GM20000 (cell line): ENCODE measurements at places on chromosomes 7 and 10.

GRCh38 chr7:78172267-78172757 lies 373.7 kb downstream of the PHTF2 start:
- DNase-seq = no peak

DNA sequence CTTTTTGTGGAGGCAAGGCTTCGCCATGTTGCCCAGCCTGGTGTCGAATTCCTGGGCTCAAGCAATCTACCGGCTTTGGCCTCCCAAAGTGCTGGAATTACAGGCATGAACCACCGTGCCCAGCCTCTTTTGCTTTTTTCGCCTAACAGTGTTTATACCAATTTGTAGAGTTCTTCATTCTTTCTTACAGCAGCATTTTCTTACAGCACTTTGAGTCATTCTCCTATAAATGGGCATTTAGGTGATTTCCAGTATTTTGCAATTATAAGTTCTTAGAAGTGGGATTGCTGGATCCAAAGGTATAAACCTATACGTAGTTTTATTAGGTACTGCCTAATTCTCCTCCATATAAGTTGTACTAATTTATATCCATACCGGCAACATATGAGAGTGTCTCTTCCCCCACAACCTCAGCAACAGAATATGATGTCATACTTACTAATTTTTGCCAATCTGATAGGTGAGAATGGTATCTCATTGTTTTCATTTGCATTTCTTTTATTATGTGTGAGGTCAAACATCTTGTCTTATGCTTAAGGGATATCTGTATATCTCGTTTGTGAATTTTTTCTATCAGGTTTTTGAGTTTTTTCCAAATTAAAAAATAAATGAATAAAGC lies 39.1 kb downstream of the SUFU start:
- no peak for DNase-seq

GRCh38 chr10:96275685-96276418 lies 4.5 kb upstream of the BLNK start:
- no peak for DNase-seq

DNA sequence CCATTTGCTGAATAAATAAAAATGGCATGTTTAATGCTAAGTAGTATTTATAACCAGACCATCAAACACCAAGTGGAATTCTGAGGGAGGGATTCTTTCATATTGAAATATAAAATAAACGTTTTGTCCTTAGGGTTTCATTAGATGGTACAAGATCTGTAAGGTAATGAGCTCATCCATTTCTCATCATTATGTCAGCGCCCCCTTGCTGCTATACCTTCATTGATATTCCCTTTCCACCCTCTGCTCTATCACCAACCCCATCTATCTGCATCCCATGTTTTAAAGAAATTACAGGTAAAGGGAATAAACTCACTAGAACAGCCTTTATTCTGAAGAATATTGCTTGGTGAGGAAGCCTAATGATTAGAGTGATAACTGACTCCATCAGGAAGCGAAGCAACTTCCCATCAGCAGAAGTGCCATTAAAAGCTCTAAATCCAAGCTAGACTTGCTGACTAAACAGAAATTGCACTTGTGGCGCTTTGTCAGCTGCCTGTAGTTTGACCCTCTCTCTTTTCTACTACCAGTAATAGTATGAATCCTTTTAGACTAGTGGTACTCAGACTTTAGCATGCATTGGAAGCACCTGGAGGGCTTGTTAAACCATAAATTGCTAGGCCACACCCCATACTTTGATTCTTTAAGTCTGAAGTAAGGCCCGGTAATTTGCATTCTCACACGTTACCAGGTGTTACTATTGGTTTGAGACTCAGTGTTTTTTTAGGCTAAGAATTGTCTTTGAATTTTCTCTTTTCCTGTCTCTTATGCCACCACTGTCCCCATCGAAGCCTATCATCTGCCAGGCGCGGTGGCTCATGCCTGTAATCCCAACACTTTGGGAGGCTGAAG lies 27.5 kb downstream of the ADD3 start:
- no peak for DNase-seq

DNA sequence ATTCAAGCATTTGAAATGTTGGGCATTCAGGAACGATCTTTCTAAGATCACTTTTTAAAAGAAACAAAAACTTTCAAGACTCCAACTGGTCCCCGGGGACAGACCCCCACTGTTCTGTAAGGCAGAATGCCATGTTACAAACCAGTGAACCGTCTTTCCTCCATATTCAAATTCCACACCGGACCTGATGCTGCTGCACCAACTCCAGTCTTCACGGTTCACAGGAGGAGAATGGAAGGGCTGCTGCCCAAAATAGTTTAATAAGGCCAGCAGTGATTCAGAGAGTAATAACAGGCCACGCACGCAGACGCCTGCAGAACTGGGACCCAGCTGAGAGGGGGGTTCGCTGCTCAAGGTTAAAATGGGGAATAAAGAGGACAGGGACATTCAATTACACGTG lies 47.2 kb downstream of the OSBPL3 start:
- DNase-seq = no peak
